ENCODE measurements at places on chromosomes 4 and X.

DNA sequence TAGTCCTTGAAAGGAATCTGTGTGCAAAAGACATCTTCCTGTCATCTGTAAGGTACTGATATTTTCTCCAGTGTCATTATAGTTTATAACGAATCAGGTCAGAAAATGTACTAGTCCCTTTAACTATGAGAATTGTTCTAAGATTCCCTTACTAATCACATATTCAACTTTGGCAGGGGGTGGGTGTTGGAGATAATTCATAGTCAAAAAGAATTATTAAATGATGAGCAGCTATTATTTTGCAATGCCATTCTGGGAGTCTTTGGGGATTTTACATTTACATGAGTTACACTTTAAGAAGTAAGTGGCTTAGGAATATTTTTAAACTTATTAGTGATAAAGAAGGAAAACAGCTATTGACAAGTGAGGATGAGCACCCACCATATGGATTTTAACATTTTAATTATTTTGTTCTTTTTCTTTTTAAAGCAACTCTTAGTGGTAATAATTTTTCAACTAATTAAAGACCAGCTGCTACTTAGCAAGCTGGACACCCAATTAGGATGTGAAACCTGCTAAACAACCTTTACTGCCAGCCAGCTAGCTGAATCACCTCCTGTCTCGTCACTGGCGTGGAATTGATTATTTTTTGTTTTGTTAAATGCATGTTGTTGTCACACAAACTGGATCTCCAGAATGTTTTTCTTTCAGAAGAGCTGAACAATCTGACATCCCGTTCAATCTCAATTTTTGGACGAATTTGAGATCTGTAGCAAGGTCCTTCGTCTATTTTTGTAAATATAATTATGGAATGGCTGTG lies 219.2 kb downstream of the ARAP2 start:
- no peak for DNase-seq

GRCh38 chr4:185002784-185003183 lies 15.5 kb upstream of the HELT start:
- no peak for DNase-seq

DNA sequence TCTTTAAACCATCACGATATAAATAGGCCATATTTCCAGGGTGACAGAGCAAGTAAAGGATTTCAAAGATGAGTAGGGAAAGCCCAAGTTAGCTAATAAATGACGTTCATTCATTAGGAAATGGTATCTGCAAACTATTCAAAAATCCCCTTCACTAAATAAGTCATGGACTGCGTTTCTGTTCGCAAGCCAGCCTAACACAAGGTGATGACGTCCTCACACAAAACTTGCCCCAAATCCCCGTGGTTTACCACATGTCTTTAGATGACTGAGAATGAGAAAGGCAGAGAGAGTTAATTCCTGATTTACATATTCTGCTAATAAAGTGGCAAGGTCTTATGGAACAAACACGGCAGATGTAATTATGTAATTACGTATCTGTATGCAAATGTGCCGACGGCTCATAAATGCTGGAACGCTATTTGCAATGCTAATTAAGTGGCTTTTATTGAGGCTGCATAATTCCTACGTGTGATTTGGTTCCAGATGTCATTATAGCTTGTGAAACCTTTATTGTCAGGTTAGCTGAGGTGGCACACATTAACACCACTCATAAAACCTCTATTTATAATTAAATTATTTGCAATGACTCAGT lies 437.7 kb upstream of the FRG1 start:
- DNase-seq: no peak

- DNase-seq: no peak
These were observed 1662.1 kb upstream of the TENM3 start for GRCh38 chr4:180581061-180581460.

All from T-helper 1 cell (primary cell).